Fibroblast of upper back skin (primary cell): ENCODE measurements at places on chromosomes 7 and 10.
A peak's percentile ranks its signal among the peaks of the same experiment; 100 is the strongest.

DNA sequence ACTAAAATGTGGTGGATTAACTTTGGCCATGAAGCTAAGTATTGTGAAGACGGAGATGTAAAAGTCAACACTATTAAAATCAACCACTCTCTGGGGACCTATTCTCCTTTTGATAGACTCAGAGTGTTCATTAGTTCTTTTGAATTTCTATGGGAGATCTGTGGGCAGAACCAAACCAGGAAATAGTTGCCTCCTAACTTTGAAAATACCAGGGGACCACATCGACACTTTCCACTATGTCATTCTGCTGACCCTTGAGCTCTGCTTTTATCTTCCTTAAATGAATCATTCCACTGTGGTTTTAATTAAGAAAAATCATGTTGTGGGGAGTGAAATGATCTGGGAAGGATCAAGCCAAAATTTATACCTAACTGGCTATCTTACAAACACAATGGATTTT lies 960.5 kb downstream of the GATA3 start:
- DNase-seq = no peak

DNA sequence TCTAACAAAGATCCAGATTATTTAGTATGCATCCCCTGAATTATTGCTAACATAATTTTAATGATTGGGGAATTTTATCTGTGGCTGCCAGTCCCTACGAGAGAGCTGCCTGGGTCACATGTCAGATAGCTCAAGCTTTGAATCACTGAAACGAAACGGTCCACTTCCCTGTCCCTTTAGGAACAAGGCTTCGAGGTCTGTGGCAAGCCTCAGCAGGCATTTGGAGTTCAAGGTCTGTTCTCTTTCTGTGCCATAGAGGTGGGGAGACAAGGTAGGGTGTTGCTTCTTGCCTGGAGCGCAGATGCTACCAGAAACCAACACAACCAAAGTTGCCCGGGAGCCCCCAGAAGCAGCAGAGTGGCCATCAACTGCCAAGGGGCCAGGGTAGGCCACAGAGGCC lies 13.9 kb upstream of the SH2D4B start:
- DNase-seq = no peak

GRCh38 chr7:31074403-31075085 lies 22.4 kb downstream of the ADCYAP1R1 start:
- no peak for DNase-seq

GRCh38 chr7:8232999-8233847 lies 28.7 kb downstream of the ICA1 start:
- DNase-seq = no peak

DNA sequence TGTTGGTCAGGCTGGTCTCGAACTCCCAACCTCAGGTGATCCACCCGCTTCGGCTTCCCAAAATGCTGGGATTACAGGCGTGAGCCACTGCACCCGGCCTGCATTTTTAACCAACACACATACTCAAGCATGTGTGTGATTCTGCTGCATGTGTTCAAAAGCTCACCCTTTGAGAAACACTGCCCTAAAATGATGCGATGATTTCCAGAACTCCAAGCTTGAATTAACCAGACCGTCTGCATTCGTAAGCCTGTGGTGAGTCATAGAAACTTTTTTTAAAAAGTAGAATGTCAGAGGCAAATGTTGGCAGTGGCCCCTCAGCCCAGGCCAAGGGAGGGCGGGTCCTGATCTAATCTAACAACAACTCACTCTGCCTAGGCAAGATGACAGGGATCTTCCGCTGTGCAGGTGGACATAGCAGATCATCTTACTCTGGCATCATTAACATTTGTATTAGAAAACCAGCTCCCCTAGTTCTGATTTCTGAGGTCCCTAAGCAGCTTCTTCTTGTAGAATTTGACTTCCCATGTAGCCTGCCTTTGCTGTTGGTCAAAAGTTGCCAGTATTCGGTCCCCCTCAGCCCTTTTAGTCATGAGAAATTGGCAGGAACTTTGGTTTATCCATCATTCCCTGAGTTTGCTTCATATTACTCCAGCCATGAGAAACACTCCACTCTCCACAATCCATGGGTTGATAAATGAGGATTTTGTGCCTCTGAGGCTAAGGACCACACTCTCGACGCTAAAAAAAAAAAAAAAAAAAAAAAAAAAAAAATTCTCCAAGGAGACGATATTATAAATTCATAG lies 190.4 kb downstream of the SKIDA1 start:
- DNase-seq = peak; percentile 93

- no peak for DNase-seq
Observed at GRCh38 chr10:119518176-119518575, 24.3 kb downstream of the RGS10 start.

GRCh38 chr10:13978533-13979115 lies 352.1 kb downstream of the FRMD4A start:
- peak; percentile 97 for DNase-seq

DNA sequence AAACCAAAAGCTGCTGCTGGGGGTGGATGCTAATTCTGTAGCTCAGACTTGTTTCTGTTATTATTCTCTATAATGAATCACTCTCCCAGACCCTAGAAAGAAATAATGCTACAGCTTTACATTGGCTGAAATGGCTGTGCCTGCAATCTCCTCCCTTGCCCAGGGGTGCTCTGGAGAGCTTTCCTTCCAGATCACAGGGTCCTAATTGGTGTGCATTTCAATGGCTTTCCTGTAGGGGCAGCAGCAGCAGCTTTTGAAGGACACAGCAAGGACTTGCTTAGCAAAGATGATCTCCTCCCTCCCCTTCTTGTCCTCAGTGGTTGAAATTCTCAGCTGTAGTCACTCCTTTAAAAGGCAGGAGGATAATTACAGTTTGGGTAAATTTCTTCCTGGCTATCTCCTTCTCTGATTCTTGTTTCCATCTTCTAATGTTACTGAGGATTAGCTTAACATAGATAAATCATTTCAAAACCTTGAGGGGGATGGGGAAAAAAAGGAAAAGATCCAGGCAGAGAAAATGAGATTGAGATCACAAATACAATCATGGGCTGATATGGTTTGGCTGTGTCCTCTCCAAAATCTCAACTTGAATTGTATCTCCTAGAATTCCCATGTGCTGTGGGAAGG lies 120.2 kb upstream of the CTTNBP2 start:
- DNase-seq = peak; percentile 14

GRCh38 chr7:23380961-23381360 lies 81.8 kb downstream of the MALSU1 start:
- DNase-seq = no peak

- DNase-seq = no peak
Observed at GRCh38 chr10:95248989-95249388, 41.8 kb downstream of the PDLIM1 start.

GRCh38 chr7:158164101-158165095 lies 423.2 kb downstream of the PTPRN2 start:
- DNase-seq = no peak

- no peak for DNase-seq
Observed at GRCh38 chr7:107503687-107504086, 33.8 kb downstream of the GPR22 start.

DNA sequence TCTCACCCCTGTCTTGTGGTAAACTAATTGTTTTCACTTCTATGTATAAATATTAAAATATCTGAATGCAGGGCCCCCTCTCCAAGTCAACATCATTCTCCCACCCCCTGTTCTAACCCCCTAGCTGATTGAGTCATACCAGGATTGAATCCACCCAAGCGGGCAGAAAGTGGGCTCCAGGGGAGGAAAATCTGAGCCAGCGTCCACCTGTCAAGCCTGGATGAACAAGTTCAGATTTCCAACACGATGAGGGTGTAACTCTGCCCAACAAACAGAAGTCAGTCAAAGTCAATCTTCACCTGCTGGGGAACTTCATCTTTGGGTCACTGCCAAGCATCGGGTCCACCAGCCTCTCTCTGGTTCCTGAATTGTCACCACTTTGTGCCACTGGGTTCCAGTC lies 162.9 kb upstream of the CELF2 start:
- DNase-seq = no peak

GRCh38 chr10:23918839-23919238 lies 290.1 kb upstream of the KIAA1217 start:
- peak; percentile 32 for DNase-seq

- no peak for DNase-seq
Observed at GRCh38 chr10:84567133-84567532, 238.7 kb downstream of the CCSER2 start.

- no peak for DNase-seq
Observed at GRCh38 chr10:90860790-90861189, 3.0 kb upstream of the HTR7 start.

DNA sequence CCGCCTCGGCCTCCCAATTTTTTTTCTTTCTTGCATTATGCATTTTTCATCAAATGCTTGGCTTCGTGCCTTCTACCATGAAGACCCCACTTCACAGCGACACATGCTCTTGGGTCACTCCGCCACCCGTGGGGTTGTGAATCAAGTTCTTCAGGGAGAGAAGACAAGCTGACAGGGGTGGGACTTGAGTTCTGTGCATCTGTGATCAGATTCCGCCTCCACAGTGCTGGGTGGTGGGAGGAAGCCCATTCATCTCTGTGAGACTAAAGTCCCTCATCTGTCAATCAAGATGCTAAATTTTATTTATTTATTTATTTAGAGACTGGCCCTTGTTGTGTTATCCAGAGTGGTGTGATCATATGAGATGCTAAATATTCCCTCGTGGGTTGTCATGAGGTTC lies 333.0 kb downstream of the DPP6 start:
- no peak for DNase-seq

GRCh38 chr7:137386966-137387365 lies 43.4 kb upstream of the PTN start:
- no peak for DNase-seq

DNA sequence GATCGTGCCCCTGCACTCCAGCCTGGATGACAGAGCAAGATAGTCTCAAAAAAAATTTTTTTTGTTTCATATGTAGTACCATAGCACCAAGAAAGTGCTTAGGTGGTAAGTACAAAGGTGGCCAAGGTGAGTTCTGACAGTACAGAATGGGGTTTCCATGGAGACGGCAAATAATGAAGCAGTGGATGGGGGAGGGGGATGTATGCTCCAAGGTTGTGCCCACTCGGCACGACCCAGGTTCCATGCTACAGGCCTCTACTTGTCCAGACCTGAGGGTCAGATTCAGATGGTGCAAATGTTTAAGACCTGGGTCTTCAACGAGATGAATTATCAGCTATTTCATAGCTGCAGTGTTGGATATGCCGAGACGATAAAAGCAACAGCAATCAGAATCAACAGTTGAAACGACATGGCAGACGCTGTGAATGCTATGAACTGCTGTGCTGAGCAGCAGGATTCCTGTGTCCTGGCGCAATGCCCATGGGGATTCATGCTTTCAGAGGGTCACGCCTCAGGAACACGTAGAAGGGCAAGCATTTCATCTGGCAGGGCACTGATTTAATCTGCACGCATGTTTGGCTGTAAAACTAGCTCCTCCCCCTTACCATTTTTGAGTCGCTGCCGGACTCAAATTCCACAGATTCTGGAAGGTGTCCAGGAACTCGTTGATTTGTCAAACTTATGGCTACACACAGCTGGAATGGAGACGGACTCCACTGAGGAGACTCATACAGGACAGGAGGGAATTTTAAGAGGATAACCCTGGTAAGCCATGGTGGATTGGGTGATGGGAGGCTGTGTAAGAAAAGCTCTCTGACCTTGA lies 256.5 kb downstream of the FRMD4A start:
- peak; percentile 100 for DNase-seq

DNA sequence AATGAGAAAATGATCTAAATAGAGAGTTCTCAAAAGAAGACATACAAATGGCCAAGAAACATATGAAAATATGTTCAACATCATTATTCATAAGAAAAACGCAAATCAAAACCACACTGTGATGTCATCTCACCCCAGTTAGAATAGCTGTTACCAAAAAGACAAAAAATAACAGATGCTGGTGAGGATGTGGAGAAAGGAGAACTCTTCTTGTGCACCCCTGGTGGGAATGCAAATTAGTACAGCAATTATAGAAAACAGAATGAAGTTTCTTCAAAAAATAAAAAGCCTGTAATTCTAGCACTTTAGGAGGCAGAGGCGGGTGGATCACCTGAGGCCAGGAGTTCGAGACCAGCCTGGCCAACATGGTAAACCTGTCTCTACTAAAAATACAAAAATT lies 199.3 kb downstream of the PARD3 start:
- DNase-seq = peak; percentile 57

DNA sequence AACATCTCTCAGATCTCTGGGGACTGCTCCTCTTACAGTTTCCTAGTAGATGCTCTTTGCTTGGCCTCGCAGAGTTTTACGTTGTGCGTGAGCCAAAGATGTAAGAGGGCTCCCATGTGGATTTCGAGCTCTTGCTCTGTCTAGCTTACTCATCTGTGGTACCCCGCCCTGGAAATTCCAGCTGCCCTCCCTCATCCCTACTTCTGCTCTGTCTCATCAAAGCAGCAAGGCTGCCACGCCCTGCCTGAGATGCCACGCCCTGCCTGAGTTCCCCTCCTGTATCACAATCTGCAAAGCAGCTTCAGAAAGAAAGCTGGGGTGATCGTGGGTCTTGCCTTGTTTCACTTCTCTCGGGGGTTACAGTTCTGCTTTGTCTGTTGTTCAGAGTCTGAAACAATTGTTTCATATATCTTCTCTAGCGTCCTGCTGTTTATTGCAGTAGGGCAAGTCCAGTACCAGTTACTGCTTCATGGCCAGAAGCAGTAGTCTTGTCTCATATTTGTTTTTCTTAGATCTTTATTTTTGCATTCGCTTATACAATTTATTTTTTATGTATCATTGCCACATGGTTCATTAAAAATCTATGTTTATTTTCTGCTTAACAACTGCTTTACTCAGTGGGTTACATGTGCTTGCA lies 36.1 kb upstream of the CCNY start:
- peak; percentile 87 for DNase-seq

GRCh38 chr10:52927678-52928077 lies 155.1 kb upstream of the MBL2 start:
- no peak for DNase-seq

- no peak for DNase-seq
Observed at GRCh38 chr7:158320328-158320727, 267.3 kb downstream of the PTPRN2 start.

- DNase-seq = no peak
Observed at GRCh38 chr7:17402628-17403278, 104.3 kb downstream of the AHR start.

DNA sequence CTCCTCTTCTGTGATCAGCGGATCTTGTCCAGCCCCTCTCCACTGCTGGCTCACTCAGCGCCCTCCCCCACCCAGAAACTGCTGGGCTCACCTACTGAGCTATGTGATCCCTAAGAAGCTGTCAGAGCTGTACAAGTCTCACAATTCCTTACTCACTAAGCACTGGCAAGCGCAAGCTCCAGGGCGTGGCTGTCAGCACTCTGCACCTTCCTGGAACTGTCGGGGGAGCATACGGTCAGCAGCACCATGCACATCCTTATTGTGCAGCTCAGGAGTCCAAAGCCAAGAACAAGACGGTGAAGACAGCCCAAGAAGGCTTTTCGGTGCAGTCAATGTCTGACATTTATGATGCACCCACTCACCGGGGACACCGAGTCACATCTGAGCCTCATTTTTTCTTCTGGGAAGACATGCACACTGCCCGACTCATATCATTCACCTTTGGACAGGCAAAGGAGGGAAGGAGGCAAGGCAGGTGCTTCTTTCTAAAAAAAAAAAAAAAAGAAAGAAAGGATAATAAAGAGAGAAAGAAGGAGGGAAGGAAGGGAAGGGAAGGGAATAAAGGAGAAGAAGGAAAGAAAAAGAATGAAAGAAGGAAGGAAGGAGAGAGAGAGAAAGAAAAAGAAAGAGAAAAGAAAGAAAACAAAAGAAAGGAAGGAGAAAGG lies 56.3 kb downstream of the ASB13 start:
- peak; percentile 56 for DNase-seq
